ENCODE measurements at places on chromosomes 3 and 15. TPM values are rescaled to one million over a fixed set of nuclear protein-coding genes. Genes with fewer than 3 reads are reported as not detected.

DNA sequence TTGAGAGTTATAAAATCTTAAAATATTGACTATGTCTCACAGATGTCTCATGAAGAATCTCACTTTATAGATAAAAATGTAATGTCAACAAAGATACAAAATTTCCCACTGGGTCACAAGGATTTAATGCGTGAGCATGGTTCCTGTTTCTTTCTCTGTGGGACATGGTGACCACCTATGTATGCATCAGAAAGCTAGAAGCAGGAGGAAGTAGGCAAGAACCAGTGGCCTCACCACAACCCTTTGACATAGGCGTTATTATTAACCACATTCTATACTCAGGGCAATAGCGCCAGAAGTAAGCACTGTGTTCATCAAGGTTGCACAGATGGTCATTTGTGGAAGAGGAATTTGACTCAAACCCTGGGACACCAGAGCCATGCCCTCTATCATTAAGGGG, 11.7 kb upstream of the ADAMTS17 start:
- no peak for DNase-seq

DNA sequence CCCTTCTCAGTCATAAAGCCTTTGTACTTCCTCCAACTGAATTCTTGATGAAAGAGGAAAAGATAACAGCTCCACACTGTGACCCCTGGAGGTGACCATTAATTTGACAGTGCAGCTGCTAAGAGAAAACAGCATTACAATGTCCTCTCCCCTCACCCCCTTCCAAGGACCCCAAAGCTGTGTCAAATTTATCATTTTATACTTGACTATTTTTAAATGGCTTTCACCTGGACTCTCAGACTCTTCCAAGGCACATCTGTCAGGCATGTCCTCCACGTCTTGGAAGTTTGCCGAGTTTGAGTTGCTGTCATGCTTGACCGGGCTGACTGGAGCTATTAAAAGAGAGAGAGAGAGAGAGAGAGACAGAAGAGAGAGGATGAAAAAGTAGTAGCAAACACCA, 236.5 kb downstream of the WDR72 start:
- no peak for DNase-seq

Gene GOLGA8Q
- not detected for total RNA-seq

GRCh38 chr15:58987036-58987435, 427 bp upstream of the RNF111 start:
- no peak for DNase-seq

DNA sequence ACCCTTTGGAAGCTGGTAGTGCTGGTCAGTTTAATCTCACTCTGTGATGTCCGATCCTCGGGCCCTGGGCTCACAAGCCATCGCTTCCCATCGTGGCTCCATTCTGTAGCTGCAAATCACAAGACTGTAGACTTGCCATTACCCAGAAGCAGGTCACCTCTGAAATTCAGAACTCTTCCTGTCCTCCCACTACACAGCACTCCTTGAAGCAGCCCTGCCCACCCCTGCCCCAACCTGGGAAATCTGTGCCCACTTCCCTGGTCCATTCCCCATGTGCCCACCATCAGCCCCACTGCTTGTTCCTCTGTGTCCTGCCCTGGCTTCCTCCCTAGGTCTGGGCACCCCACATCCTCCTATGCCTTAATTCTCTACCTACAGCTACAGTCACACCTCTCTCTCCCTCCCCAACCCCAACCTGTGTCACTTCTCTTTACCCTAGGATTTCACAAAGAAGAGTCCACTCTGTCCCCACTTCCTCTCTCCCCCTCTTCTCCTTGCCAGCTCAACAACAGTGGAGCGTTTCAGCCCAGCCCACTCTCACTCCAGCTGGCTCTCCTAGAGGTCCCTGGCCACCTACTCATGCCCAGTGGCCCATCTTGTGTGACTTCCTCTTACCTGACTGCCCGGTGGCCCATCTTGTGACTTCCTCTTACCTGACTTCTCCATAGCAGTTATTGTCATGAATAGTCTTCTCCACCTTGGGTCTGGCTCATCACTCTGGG, 8.3 kb downstream of the ZNF710 start:
- DNase-seq, result no peak

Gene CCRL2
- 15.8 TPM for total RNA-seq
